Stimulated activated CD4-positive, alpha-beta T cell treated with anti-CD3 and anti-CD28 coated beads, Interleukin-4, amount 100 ng/mL, for 4 hours (primary cell): ENCODE measurements at places on chromosomes 3 and 15.
A peak's percentile ranks its signal among the peaks of the same experiment; 100 is the strongest.

- DNase-seq = no peak
Measured at GRCh38 chr15:69125236-69125635, 35.2 kb upstream of the GLCE start.

GRCh38 chr15:95567686-95568085, 762.8 kb upstream of the NR2F2 start:
- DNase-seq = no peak

DNA sequence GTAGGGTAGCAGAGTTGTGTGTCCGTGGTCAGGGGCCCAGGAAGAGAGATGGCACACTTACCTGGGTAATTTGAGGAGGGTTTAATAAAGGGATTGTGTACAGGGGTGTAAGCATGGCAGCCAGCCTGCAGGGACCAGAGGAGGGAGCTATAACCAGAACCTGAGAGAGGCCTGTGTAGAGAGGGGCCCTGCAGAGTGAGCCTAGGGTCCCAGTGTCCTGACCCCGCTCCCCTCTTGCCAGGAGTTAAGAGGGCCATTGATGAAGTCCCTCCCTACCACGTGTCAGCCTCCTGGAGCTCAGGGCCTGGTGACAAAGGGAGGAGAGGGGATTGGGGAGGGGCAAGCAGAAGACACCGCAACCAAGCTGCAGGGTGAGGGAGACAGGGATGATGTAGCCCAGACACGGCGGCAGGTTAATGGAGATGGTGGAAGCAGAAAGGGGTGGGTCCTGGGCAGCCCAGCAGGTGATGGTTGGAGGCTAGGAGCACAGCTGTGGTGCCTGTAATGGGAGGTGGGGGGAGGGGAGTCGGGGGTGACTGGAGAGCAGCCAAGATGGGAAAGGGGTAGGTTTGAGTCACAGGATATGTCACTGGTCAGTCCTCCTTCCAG, 165.4 kb upstream of the TOPAZ1 start:
- no peak for DNase-seq

GRCh38 chr3:161197855-161198850, 23.0 kb upstream of the NMD3 start:
- no peak for DNase-seq

GRCh38 chr3:169929830-169930519, 18.6 kb downstream of the SAMD7 start:
- DNase-seq = no peak

DNA sequence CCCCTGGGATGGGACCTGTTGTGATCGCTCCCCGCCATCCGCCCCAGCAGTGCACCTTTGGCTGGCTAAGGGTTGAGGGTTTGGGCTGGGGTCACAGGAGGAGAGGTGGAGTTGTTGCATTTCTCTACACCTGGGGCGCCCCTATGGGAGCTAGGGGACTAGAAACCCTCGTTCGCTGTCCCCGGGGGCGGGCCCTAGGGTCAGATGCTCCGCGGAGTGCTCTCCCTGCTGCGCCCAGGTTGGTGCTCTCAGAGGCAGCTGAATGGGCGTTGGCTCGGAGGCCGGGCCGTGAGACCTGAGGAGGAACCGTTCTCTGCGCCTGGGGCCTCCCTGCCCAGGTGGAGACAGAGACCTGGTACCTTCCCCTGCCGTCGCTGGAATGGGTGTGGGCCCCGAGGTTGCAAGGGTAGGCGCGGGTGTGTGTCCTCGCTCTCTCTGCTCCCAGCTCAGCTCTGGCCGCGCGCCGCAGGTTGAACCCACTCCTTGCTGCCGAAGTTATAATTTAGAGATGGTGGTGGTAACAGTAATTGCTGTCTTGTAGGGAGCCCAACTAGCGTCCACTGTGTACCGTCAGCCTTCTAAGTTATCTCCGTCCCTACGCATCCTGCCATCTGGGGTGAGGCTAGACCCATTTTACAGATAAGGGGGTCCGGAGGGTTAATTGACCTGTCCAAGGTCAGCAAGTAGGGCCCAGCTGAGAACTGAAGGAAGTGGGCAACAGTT, 965 bp downstream of the FLNB start:
- DNase-seq = peak; percentile 29

DNA sequence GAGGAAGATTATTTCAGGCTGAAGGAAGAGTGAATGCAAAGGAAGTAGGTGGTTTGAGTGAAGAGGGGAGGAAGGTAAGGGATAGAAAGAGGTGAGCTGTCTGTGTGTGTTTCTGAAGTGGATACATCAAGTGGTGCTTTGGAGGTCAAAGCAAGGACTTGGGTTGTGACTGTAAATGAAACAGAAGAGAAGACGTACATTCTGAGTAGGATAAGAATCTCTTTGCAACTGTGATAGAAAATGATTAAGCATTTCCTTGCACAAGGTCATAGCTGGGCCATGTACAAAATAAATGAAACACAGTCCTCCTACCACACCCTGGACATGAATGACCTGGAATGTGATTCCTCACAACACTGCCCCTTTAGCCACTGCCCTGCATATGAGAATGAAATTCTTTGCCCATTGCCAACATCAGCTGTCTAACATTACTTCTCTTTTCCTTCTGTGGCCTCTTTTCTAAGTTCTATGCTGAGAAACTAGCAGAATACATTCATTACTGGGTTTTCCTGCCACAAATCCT, 28.3 kb upstream of the MINDY4B start:
- DNase-seq = no peak

DNA sequence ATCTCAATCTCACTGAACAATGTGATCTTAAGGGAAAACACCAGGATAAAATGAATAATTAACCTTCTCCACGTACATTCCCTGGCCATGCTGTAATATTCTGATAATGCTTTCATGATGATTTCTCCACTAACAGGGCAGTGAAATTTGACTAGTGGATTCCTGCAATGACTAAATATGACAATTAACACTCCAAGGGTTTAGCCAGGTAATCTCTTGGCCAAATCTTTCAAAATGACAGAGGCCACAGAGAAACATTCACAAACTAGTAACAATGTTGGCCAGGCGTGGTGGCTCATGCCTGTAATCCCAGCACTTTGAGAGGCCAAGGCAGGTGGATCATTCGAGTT, 31.7 kb upstream of the ST8SIA2 start:
- no peak for DNase-seq

GRCh38 chr3:46712191-46713049, 5.2 kb downstream of the PRSS50 start:
- DNase-seq = no peak

- no peak for DNase-seq
Measured at GRCh38 chr3:51711352-51712037, 4.6 kb downstream of the GRM2 start.
